Mesenteric fat pad (tissue), 1 donor: ENCODE measurements at places on chromosomes 5 and 9. TPM values are rescaled to one million over a fixed set of nuclear protein-coding genes. Genes with fewer than 3 reads are reported as not detected.

PROB1 gene
- 2.1 TPM for total RNA-seq

IFNB1 gene
- not detected for total RNA-seq

TMEM267 gene
- total RNA-seq, result 11.0 TPM

DNA sequence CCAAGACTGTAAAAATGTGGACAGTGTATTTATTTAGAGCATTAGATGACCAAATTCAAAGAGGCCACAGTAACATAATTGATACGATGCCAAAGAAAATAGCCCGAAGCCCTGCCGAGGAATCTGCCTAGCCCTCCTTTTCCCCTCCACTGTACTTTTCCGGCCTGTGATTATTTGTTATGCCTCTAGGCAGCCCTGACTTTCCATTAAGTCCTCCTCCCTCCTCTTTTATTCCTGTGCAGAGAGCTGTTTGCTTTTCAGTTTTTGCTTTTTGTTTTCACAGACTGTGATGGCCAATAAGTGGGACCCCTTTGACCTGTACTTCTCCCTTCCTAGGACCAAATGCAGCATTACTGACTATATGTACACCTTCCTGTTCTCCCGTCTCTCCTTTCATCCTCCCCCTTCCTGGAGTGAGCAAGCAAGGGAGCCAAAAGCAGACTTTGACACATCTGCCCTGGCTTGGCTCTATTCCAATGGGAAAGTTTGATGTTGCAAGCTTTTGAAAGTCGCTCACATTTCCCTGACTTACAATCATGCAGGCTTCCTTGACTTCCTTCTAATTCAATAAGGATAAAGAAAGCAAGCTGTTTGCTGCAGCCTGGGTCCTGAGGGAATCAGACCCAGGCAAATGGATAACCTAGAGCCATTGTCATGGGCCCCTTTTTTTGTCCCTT is 76.1 kb downstream of the NREP start:
- DNase-seq, result no peak

DNA sequence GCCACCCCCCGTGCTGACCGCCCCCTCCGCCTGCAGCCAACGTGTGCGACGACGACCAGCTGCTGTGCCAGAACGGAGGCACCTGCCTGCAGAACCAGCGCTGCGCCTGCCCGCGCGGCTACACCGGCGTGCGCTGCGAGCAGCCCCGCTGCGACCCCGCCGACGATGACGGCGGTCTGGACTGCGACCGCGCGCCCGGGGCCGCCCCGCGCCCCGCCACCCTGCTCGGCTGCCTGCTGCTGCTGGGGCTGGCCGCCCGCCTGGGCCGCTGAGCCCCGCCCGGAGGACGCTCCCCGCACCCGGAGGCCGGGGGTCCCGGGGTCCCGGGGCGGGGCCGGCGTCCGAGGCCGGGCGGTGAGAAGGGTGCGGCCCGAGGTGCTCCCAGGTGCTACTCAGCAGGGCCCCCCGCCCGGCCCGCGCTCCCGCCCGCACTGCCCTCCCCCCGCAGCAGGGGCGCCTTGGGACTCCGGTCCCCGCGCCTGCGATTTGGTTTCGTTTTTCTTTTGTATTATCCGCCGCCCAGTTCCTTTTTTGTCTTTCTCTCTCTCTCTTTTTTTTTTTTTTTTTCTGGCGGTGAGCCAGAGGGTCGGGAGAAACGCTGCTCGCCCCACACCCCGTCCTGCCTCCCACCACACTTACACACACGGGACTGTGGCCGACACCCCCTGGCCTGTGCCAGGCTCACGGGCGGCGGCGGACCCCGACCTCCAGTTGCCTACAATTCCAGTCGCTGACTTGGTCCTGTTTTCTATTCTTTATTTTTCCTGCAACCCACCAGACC is 80.2 kb downstream of the NTNG2 start:
- DNase-seq, result no peak
